SK-MEL-5 (cell line): ENCODE measurements at places on chromosomes 5 and 9. TPM values are rescaled to one million over a fixed set of nuclear protein-coding genes. Genes with fewer than 3 reads are reported as not detected.

GRCh38 chr5:179165421-179166170 is 105.4 kb downstream of the ZNF354C start:
- no peak for DNase-seq

DNA sequence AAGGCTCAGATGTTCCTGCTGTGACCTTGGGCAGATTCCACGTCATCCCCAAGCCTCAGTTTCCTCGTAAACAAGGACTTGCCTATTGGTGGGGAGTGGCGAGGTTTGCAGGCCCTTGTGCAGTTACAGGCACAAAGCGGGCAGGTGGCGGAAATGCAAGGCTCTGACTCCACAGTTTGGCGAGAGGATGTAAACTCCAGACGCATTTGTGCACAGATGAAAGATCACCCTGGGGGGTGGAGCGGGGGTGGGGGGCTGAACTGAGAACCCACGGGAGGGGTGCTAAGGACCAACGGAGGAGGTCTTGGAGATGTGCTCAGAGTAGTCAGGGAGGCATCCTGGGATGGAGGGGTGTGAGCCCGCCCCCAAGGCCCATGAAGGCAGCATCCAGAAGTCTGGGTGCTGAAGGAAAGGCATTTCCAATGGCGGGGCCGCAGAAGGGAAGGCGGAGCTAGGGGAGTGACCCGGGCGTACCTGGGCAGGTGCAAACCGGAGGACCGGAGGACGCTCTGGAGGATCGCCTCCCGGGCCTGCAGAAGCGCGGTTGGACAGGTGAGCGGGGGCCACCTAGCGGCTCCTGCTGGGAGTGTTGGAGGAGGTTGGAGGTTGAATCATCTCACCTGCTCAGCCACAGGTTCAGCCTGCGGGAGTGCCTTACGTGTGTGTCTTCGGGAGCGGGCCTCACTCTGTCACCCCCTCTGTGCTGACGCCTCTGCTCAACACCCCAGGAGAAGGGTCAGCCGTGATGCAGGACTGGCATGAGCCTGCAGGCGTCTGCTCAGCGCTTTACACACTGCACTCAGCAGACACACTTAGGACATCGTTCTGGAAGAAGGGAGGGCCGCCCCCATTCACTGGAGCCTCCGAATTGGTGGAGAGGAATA is 1.9 kb upstream of the FIBCD1 start:
- DNase-seq, result peak; percentile 63

GRCh38 chr5:24855485-24855884 is 210.7 kb upstream of the CDH10 start:
- DNase-seq, result no peak

DNA sequence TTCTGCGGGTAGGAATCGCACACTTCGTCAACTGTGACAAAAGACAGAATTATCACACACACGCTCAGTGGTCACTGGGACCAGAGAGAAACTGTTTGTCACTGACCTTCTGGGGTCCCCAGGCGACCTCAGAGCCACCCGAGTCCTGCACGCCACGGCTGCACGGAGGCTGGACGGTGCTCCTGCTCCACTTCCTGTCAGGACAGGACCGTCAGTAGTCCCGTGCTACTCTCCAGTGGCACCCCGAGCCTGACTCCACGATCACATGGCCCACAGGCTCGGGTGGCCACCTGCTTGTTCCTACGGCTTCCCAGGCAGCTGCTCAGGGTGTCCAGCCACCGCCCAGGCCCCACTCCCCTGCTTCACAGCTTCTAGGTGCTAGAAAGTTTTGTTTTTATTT is 17.9 kb downstream of the MRNIP start:
- no peak for DNase-seq

- DNase-seq, result no peak
Observed at GRCh38 chr5:37831821-37832534, 7.9 kb downstream of the GDNF start.

TMEM174 gene
- not detected in 2 replicates for total RNA-seq
